Foreskin melanocyte (primary cell): ENCODE measurements at places on chromosomes 4 and X.

DNA sequence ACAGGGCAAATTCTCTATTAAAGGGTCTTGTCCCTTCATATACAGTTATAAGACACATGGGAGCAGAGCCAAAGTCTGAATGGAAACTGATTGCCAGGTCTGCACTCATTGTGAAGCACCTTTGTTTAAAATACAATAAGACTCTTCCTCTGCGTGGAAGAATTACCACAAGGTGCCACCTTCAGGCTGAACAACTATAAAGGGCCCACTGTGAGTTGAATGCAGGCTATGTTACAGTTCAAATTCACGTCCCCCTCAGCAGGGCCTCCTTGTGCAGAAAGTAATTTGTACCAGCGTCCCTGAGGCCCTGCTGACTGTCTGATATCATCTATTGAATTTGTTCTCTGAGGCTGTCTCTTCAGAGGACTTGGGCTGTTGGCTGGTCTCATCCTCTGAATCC, 225.8 kb upstream of the TEX13C start:
- no peak for DNase-seq

DNA sequence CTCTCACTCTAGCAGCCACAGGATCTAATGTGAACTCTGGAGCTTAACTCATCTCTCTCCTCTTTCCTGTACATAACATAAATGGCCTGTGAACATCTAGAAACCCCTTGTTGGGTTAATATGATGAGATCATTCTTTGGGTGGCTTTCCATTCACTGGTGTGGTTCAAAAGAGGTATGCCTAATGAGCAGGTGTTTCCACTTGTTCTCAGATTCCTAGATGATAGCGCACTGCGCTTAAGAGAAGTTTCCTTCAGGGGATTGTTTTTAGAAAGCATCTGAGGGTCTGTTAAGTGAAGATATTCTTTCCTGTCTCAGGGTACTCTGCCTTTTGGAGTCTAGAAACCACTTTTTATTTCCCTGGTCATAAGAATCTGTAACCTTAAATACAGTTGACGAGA, 32.5 kb downstream of the FRMPD4 start:
- DNase-seq, result no peak

DNA sequence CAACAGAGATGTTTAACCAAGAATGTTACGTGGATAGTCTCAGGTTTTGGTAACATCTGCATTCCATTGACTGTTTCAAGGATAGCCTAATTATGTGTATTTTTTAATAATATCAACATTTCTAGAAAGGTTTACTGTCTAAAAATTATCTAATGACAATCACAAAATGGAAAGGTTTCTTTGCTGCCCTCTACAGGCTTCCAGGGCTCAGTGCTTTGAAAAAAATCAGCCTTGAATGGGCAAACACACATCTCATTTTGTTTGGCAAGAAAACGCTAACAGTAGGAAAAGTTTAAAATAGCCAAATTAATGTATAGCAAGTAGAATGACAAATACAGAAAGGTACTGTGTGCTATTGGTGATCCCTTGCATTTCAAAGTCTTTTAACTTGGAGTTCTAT, 223.4 kb upstream of the PRPS2 start:
- DNase-seq, result no peak

GRCh38 chrX:63581906-63582305, 203.1 kb downstream of the ARHGEF9 start:
- no peak for DNase-seq

GRCh38 chr4:120760047-120760446, 162.5 kb downstream of the PRDM5 start:
- no peak for DNase-seq

DNA sequence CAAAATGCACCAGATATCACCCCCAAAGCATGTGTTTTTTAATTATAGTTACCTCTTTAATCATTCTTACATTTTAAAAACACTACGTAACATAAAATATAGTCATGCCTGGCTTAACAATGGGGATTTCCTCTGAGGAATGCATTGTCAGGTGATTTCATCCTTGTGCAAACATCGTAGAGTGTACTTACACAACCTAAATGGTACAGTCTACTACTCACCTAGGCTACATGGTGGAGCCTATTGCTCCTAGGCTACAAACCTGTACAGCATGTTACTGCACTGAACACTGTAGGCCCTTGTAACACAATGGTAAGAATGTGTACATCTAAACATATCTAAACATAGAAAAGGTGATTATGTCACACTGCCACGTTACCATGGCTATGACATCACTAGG, 208.6 kb downstream of the SPOCK3 start:
- DNase-seq, result no peak

GRCh38 chrX:38268011-38268410, 47.3 kb upstream of the SRPX start:
- no peak for DNase-seq

DNA sequence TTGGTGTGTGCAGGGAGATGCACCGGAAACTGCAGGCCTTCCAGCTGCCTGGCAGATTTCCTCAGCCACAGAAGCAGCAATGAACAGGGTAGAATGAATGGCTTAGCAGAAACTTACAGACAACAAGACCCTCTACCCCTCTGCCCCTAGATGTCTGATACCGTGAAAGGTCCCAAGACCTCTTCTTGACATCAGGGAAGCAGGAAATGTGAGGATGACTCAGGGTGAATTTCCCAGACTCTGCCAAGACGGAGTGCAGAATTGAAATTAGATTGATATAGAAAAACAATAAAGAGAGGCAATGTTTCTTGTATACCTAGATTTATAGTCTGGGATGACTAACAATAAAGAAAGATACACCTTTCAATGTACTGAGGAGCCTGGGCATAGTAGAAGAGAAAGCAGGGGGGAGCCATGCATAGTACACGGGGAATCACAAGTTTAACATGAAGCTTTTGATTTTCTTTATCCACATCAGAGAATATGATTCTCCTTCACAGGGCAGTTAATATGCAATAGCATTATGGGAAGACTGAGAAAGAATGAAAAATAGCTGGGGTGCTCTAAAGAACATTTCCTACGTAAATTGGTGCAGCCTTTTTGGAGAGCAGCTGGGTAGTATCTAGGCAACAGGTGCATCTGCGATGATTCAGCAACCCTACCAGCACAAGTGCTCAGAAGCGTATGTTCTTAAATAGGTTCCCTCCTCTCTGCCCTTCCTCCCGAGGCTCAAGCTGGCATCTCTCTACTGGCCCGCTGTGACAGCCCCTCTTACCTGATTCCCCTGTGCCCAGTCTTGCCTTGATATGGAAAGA, 18.3 kb upstream of the CXCR3 start:
- no peak for DNase-seq

- DNase-seq, result no peak
Measured at GRCh38 chrX:148573119-148573518, 72.7 kb downstream of the AFF2 start.

- peak; percentile 36 for DNase-seq
Measured at GRCh38 chr4:84971319-84971932, 4.9 kb upstream of the WDFY3 start.

DNA sequence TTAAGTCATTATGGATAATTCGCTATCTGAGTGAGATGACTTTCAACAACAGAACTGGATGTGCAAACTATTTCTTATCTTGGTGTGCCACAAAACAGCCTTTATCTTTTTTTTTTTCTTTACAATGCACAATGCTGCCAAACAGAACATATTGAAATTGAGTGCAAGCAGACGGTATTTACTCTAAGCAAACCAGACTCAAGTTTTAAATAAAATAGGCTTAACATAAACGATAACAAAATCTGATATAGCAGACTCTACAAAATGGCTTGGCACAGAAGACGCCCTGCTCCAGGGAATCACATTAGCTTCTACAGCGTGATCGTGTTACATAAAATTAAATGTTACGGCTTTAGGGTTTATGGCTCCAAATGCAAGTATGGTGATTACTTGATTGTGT, 9.6 kb upstream of the STK32B start:
- DNase-seq, result no peak

GRCh38 chrX:152343306-152343705, 107.8 kb downstream of the GABRA3 start:
- DNase-seq, result no peak

GRCh38 chr4:165915215-165915614, 42.2 kb downstream of the TLL1 start:
- no peak for DNase-seq

GRCh38 chr4:78038704-78039103, 18.4 kb upstream of the FRAS1 start:
- DNase-seq, result no peak

- DNase-seq, result no peak
Measured at GRCh38 chrX:24448762-24449250, 16.3 kb upstream of the PDK3 start.

DNA sequence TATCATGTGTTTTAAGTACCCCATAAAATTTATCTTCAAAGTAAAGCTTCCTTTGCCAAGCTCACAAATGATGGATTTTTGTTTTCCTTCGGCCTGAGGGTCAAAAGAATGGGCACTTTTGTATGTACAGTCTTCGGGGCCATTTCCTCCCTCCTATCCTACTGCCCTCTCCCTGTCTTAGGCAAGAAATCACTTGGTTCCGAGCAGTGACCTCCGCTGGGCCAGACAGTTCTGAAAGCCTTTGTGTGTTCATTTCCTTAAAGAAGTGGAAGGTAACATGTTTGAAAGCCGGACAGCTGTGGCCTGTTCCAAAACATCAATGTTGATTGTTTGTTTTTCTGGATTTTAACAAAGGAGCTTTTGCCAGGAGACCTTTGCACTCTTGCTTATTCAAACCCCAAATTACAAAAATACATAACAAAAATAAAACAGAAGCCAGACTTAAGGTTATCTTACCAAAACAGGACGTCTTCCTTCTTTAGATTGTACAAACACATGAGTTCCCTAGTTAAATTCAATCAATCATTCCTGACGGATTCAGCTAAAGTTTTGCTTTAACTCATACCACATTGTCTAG, 110.6 kb upstream of the LIMCH1 start:
- no peak for DNase-seq

- DNase-seq, result no peak
Measured at GRCh38 chr4:130146773-130147172, 1050.8 kb downstream of the C4orf33 start.

DNA sequence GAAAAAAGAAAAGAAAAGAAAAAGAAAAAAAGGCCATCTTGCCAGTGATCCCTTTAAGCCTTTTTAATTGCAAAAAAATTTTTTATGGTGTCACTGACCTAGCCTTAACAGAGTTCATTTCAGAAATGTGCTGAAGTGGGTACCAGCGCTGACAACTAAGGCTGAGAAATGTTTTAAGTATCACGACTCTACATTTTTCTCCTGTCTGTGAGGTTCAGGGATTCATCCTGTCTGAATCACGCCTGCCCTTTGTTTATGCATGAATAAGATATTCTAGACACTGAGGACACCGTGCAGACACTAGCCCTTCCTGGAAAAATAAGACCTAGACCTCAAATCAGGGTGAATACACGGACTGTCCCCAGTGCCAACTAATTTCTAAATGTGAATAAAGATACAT, 154.4 kb upstream of the NOCT start:
- DNase-seq, result no peak

- DNase-seq, result no peak
Measured at GRCh38 chr4:85708468-85708867, 233.5 kb downstream of the ARHGAP24 start.

GRCh38 chr4:159723341-159724048, 620.6 kb downstream of the RAPGEF2 start:
- DNase-seq, result no peak

DNA sequence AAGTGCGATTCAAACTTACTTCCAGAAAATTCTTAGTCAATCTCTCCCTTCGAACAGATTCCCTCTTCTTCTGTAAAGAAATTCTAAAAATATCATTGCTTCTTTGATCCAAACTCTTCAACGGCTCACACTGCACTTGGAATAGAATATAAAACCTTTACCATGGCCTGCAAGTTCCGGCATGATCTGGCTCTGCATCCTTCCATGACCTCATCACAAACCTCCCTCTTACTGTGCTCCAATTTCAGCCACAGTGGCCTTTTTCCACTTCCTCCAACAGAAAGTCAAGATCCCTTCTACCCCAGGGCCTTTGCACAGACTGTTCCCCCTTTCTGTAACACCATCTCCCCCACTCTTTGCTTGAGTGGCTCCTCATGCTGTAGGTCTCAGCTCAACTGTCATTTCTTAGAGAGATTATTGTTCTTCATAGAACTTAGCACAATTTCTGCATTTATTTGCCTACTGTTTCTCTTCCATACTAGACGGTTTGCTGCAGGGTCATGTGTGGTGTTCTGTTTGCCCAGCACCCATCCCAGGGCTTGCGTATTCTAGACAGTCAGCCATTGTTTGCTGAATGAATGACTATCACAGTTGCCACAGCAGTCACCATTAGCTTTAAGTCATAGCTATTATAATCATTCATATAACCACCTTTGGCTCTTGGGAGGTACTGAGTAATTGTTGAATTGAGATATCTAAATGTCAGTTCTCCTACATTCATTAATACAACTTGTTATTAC, 1.9 kb upstream of the STOX2 start:
- DNase-seq, result peak; percentile 72

DNA sequence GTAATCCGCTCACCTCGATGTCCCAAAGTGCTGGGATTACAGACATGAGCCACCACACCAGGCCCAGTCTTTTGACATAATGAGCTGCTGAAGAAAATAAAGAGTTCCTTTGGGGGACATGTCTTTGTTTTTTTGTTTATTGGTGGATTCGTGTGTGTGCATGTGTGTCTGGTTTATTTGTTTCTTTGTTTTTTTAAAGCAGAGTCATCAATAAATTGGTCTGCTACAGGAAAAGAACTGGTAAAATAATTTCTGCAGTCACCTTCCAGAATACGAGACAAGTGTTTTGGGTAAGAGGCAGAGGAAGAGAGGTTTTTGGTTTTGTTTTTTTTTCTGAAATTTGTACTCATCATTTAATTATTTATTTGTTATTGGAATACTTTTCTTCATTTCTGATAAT, 51.5 kb upstream of the PPP3CA start:
- no peak for DNase-seq

- no peak for DNase-seq
Measured at GRCh38 chrX:40340116-40340515, 240.7 kb upstream of the ATP6AP2 start.

- DNase-seq, result no peak
Measured at GRCh38 chrX:136397001-136397400, 90.7 kb upstream of the BRS3 start.

DNA sequence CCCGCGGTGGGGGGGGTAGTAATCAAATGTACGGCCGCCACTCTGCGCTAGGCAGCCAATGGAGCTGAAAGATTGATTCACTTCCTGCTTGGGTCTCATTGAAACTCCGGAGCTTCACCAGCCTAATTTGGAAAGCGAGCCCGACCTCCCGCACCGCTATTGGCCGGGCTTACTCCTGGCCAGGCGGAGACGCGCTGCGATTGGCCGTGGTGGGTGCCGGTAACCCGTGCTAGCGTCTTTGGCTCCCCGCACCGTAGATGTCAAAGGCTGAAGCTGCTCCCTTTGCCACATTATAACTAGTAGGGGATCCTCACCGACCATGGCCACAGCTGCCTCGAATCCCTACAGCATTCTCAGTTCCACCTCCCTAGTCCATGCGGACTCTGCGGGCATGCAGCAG, at the start of gene POU3F4:
Gene POU3F4 (plus strand): TSS at position 285 of the 400 bp plus-strand sequence. CDS start 35 bp downstream, at position 320.
- DNase-seq, result no peak

GRCh38 chrX:25599061-25599460, 539.1 kb upstream of the MAGEB18 start:
- no peak for DNase-seq
